Activated naive CD8-positive, alpha-beta T cell treated with anti-CD3 and anti-CD28 coated beads for 36 hours (primary cell): ENCODE measurements at places on chromosomes 1 and 21.
A peak's percentile ranks its signal among the peaks of the same experiment; 100 is the strongest.

DNA sequence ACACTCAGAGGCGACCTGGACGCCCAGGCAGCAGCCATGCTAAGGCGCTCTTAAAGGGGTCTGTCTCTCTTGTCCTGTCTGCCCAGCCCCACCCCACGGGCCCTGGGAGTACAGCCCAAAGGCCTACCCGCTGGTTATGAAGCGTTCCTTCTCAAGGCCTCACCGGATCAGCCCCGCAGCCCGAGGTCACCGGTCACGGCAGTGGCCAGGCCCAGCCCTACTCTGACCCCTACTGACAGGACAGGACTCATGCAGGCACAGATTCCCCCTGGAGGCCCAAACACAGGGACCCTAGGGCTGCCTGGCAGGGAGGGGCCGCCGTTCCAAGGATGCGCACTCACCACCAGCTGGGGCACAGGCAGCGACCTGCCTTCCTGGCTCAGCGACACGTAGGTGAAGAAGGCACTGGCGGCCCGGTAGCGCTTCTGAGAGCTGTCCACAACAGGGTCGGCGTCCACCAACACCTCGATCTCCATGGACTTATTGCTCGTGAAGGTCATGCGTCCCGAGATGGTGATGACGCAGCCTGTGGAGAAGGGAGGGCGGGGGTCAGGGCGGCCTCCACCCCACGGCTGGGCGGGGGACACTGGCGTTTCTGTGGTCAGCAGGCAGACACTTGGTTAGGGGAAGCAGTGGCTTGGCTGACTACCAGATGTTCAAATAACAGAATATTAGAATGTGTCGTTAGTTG lies 20.0 kb upstream of the GPR153 start:
- no peaks in the 10 kb centered on the region for H3K27me3 ChIP-seq
- H3K36me3 ChIP-seq = no peaks in the 10 kb centered on the region
- no peaks in the 10 kb centered on the region for H3K4me1 ChIP-seq
- DNase-seq = no peak

DNA sequence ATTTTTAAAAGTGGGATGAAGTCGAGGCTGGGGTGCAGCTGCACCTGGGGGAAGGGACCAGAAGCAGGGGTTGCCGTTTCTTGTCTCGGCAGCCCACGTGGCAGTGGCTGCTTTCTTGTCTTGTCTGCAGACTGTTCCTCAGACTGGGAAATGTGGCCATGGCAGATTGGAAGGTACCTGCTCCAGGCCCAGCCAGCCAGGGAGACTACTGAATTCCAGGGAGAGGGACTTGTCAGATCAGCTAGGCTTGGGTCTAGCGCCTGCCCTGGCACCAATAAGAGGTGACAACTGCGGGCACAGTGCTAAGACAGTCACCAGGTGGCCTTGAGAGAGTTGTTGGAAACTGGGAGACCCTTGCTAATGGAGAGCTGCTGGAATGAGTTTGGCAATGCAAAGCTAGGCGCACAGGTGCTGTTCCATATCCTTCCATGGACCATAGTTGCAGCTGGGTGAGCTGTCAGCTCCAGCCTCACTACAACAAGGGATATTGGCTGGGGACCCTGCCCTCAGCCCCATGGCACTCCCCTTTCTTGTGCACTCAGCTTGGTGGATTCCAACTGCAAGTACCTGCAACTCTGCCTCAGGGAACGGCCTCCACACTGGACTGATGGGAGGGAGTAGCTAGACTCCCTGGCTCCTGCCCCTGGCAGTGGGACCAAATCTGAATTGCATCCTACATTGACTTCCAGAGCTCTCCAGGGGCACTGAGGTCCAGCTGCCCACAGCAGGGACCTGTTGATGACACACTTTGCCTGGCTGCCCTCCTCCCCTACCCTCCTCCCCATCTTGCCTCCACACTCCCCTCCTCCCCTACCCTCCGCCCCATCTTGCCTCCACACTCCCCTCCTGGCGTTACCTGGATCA lies 9.9 kb upstream of the IL22RA1 start:
- H3K27ac ChIP-seq = no peak overlapping the region
- H3K36me3 ChIP-seq = peaks cover 3% of the 10 kb centered on the region
- peaks cover 47% of the 10 kb centered on the region for H3K27me3 ChIP-seq

GRCh38 chr1:42586016-42586415 lies 72.2 kb upstream of the PPIH start:
- peaks cover 24% of the 10 kb centered on the region for H3K36me3 ChIP-seq
- DNase-seq = no peak
- no peaks in the 10 kb centered on the region for H3K27me3 ChIP-seq

DNA sequence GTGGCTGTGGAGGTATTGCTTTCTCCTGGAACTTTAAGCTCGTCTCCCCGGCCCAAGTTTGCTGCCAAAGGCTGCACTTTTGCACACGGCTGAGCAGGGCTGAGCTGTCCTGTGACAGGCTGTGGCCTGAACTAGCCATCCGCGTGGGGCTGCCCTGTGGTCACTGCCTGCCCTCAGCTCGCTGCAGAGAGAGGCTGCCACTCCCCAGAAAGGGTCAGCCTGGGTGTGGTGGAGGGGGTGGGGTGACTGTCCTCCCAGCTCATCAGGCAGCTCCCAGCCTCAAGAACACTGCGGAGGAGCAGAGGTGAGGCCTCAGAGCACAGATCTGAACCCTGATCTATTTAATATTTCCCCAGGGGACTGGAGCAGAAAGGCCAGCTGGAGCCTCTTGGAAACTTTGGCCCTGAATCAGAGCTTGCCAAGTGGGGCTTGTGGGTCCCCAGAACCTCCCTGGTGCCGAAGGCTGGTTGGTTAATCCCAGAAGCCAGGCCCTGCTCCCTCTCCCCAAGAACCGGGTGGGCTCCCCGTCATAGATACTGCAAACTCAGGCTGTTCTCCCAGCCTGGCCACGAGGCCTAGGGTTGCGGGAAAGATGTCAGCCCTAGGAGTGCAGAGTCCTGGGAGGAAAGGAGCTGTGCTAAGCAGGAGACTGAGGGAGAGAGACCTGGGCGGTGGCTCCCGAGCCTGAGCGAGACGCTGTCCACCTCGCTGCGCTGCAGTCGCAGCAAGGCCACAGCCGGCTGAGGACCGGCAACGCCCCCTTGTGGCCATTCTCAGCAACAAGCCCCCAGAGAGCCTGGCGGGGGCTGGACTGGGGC lies 125.1 kb upstream of the IPO9 start:
- no peaks in the 10 kb centered on the region for H3K36me3 ChIP-seq
- no peak overlapping the region for H3K27ac ChIP-seq
- peak; percentile 69 for DNase-seq
- H3K4me3 ChIP-seq = no peak overlapping the region
- peaks cover 10% of the 10 kb centered on the region for H3K27me3 ChIP-seq

DNA sequence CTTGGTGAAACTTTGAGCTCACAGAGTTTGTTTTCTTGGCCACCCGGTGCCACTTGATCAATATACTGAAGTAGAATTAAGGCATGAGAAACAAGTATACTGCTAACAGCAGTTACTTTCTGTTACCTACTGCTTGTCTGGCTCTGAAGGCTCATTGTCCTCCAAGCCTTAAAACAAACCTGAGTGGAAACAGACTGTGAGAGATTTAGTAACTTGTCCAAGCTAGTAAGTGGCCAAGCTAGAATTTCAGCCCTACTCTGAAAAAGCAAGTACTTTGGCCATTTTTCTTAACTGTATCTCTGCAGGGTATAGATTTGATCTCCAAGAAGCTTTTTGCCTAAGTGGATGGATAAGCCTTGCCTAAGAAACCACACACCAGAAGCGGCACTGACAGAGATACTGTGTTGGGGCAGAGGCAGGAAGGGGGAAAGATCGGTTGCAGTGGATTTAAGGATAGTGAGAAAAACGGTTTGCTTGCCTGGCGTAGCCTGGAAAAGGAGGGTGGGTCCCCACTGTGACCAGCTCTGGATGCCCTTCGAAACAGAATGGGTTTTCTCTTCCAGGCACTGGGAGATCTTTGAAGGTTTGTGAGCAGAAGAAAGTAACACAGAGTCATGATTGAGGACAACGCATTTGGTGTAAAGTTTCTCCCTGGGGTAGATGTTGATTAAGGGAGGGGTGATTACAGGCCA lies 2.1 kb upstream of the MACO1 start:
- no peak overlapping the region for H3K27ac ChIP-seq
- H3K36me3 ChIP-seq = peaks cover 2% of the 10 kb centered on the region
- peaks cover 26% of the 10 kb centered on the region for H3K4me1 ChIP-seq
- DNase-seq = no peak
- H3K4me3 ChIP-seq = peak overlapping the region; percentile 35

DNA sequence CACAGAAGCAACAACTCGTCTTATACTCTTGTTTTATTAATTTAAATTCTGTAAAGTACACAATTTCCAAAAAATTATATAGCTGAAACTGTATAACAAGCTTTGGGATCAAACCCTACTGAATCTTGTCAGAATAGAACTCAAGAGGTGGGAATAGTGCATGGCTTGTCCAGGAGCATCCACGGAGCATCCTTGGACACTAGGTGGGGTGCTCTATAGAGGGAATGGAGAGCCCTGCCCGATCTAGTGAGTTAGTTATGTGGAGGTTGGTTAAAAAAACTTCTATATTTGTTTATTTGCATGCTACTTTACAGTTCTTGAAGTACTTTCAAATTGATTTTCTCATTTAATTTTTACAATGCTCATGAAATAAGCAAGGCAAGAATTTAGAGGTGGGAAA lies 28.3 kb downstream of the ROR1 start:
- peaks cover 4% of the 10 kb centered on the region for H3K27me3 ChIP-seq
- no peak overlapping the region for H3K27ac ChIP-seq
- H3K4me3 ChIP-seq = no peak overlapping the region
- H3K36me3 ChIP-seq = no peaks in the 10 kb centered on the region
- DNase-seq = no peak

- no peak overlapping the region for H3K4me3 ChIP-seq
- H3K36me3 ChIP-seq = no peaks in the 10 kb centered on the region
- no peak overlapping the region for H3K27ac ChIP-seq
- H3K27me3 ChIP-seq = peaks cover 5% of the 10 kb centered on the region
- H3K4me1 ChIP-seq = peaks cover 28% of the 10 kb centered on the region
- no peak for DNase-seq
These were observed 70.4 kb upstream of the BACH1 start for GRCh38 chr21:29228306-29228705.

DNA sequence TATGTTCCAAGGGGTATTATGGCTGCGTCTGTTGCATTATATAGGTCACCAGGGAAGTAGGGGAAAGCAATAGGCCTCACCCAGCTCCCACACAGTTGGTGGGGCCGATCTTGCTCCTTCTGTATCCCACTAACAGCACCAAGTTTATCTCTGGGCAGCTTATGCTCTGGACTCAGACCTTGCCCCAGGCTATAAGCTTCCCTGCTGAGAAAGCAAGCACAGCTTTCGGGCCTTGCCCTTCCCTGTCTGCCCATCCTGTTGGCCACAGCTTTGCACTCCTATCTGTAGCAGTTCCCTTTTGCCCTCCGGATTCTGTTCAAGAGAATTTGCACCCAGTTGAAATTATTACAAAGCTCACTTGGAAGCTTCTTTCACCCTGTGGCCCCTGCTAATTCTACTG lies 12.9 kb downstream of the KCNE1 start:
- no peaks in the 10 kb centered on the region for H3K4me1 ChIP-seq

GRCh38 chr1:101846820-101847219 lies 149.9 kb downstream of the OLFM3 start:
- H3K4me3 ChIP-seq = no peak overlapping the region
- no peaks in the 10 kb centered on the region for H3K36me3 ChIP-seq
- peaks cover 15% of the 10 kb centered on the region for H3K27me3 ChIP-seq
- H3K27ac ChIP-seq = no peak overlapping the region

- DNase-seq = no peak
- no peak overlapping the region for H3K27ac ChIP-seq
- peaks cover 8% of the 10 kb centered on the region for H3K27me3 ChIP-seq
- H3K36me3 ChIP-seq = no peaks in the 10 kb centered on the region
- H3K4me1 ChIP-seq = no peaks in the 10 kb centered on the region
These were observed 4.5 kb downstream of the OVAAL start for GRCh38 chr1:180563026-180563827.

DNA sequence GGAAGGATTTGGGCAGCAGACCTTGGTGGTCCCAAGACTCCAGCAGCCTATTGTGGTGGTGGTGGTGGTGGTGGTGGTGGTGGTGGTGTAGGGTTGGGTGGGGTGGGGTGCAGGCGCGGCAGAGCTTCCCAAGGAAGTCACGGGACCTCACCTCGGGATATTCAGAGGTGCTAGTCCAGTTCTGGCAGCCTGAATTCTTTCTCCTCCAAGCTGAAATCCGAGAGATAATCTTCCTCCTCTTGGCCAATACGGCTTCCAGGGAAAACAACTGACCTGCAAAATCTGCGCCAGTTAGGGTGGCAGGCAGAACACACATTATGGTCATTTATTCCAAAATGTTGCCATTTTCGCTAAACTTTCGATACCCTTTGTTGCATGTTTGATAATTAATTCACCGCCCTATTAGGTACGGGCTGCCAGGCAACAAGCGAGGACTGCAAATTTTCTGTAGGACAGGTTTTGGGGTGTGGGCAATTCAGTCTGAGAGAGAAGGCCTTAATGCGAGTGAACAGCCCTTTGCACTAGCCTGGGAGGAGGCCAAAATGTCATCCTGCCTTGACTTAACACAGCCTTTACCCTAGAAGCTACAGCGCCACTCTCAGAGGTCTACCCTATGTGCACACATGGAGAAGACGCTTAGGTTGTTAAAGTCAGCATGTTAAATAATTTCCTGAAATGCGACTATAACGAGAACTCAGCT lies 33.2 kb upstream of the BSDC1 start:
- H3K4me1 ChIP-seq = no peaks in the 10 kb centered on the region
- no peak overlapping the region for H3K4me3 ChIP-seq
- no peak for DNase-seq
- H3K27ac ChIP-seq = no peak overlapping the region
- H3K36me3 ChIP-seq = no peaks in the 10 kb centered on the region

GRCh38 chr1:157004327-157004726 lies 41.2 kb downstream of the ARHGEF11 start:
- no peak overlapping the region for H3K4me3 ChIP-seq
- no peaks in the 10 kb centered on the region for H3K4me1 ChIP-seq
- H3K27ac ChIP-seq = no peak overlapping the region

DNA sequence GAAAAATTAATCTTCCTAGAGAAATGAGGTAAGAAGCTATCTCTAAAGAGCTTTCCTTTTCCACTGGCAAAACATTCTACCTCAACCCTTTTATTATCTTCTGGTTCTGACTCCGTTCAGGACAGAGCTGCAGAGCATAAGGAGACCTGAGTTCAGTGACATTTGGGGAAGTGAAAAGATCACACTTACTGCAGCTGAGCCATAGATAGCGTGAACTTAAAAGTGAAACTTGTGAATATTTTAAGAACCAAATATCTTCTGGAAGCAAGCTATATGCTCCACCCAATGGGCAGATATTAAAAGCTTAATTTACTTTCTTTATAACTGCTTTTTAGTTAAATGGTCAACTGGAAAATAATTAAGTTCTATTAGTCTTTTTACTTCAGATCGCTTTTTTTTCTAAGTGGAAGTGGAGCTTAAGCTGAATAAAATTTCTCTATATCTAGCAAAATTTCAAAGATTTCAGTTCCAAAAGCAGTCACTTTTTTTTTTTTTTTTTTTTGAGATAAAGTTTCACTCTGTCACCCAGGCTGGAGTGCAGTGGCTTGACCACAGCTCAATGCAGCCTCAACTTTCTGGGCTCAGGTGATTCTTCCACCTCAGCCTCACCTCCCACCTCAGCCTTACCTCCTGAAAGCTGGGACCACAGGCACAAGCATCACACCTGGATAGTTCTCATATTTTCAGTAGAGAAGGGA lies 11.9 kb downstream of the PTPN22 start:
- no peaks in the 10 kb centered on the region for H3K27me3 ChIP-seq
- peak overlapping the region; percentile 59 for H3K27ac ChIP-seq
- no peak for DNase-seq
- H3K4me1 ChIP-seq = peaks cover 33% of the 10 kb centered on the region

- peaks cover 69% of the 10 kb centered on the region for H3K4me1 ChIP-seq
- H3K27me3 ChIP-seq = no peaks in the 10 kb centered on the region
- no peak for DNase-seq
- H3K4me3 ChIP-seq = peak overlapping the region; percentile 63
These were observed 149.9 kb downstream of the MRPL39 start for GRCh38 chr21:25457411-25457810.
